ENCODE measurements at places on chromosomes 1 and 21. TPM values are rescaled to one million over a fixed set of nuclear protein-coding genes. Genes with fewer than 3 reads are reported as not detected.

The OR2L8 gene
- total RNA-seq = not detected

The REN gene
- not detected for total RNA-seq

The ATAD3C gene
- 0.87 TPM for total RNA-seq

The ACTL8 gene
- total RNA-seq = not detected

DNA sequence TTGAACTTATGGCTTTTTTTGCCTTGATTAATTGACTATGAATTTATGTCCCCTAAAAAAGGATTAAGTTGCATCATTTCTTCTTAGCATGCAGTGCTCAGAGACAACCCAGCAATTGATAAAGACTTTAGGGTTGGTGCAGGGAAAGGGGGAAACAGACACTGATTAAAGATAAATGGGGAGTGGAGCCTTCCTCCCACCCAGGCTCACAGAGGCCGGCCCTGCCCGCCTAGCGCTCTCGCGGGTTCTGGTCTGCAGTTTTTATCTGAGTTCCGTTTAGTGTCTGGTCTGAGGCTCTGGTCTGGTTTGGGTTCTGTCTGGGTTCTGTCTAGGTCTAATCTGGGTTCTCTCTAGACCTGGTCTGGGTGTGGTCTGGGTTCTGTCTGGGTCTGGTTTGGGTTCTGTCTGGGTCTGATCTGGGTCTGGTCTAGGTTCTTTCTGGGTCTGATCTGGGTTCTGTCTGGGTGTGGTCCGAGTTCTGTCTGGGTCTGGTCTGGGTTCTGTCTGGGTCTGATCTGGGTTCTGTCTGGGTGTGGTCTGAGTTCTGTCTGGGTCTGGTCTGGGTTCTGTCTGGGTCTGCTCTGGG, 48.1 kb downstream of the ABCG1 start:
- no peak overlapping the region for H3K4me3 ChIP-seq
- peak overlapping the region; percentile 46 for H3K27ac ChIP-seq
- DNase-seq = no peak
- no peaks in the 10 kb centered on the region for H3K27me3 ChIP-seq

- H3K27ac ChIP-seq = peak overlapping the region; percentile 97
- H3K36me3 ChIP-seq = peaks cover 17% of the 10 kb centered on the region
- H3K27me3 ChIP-seq = no peaks in the 10 kb centered on the region
- peaks cover 54% of the 10 kb centered on the region for H3K4me1 ChIP-seq
These were observed 1.2 kb downstream of the GTF2B start for GRCh38 chr1:88890131-88890530.

GRCh38 chr1:39751595-39751994, 12.9 kb downstream of the PPIE start:
- H3K4me3 ChIP-seq = no peak overlapping the region
- no peak for DNase-seq
- H3K27me3 ChIP-seq = no peaks in the 10 kb centered on the region
- no peak overlapping the region for H3K27ac ChIP-seq

- H3K4me1 ChIP-seq = no peaks in the 10 kb centered on the region
- H3K27ac ChIP-seq = no peak overlapping the region
- no peaks in the 10 kb centered on the region for H3K27me3 ChIP-seq
- no peaks in the 10 kb centered on the region for H3K36me3 ChIP-seq
- H3K4me3 ChIP-seq = no peak overlapping the region
- no peak for DNase-seq
These were observed 51.4 kb upstream of the SIM2 start for GRCh38 chr21:36647279-36648093.

DNA sequence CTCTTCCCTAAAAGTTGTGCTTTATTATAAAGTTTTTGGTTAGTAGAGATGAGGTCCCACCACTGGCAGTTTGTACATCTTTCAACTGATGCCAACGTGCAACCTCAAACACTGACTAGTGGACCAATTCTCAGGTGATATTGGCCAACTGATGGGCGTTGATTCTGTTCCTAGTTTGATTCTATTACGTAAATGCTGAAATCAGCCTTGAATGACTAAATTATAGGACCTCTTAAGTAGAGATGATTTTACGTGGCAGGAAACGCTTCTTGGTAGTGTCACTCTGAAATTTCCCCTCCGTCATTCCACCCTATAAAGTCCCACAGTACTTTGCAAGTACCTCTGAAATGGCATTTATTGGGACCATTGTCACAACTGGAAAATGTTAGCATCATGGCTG, 8.8 kb upstream of the FNDC7 start:
- H3K27ac ChIP-seq = peak overlapping the region; percentile 86
- peak overlapping the region; percentile 51 for H3K4me3 ChIP-seq
- no peaks in the 10 kb centered on the region for H3K27me3 ChIP-seq
- DNase-seq = peak; percentile 54

DNA sequence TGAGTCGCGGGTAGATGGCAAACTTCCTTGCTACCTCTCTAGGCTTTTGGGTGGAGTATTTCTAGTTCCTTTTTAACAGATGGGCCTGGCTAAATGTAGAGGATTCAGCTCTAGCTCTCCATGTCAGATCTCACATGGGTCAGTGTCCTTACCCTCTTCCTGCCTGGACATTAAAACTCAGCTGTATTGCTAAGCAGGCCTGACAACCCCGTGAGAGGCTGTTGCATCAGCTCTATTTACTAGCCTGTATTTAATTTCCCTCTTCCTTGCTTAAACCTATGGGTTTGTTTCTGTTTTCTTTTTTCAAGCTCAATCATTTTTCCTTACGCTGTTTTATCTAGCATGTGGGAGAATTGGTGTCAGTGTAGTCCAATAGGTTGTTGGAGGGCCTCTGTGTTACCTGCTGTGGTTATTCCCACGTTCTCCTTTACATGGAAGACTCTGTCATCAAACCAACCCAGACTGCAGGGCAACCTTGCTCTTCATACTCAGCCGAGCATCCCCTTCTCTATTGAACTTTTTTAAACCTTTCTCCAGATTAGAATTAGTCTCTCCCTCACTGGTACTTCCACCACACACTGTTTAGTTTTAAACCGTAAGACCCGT, 79.5 kb upstream of the BACH1 start:
- peaks cover 6% of the 10 kb centered on the region for H3K27me3 ChIP-seq
- no peak for DNase-seq
- H3K4me3 ChIP-seq = no peak overlapping the region
- H3K27ac ChIP-seq = no peak overlapping the region

DNA sequence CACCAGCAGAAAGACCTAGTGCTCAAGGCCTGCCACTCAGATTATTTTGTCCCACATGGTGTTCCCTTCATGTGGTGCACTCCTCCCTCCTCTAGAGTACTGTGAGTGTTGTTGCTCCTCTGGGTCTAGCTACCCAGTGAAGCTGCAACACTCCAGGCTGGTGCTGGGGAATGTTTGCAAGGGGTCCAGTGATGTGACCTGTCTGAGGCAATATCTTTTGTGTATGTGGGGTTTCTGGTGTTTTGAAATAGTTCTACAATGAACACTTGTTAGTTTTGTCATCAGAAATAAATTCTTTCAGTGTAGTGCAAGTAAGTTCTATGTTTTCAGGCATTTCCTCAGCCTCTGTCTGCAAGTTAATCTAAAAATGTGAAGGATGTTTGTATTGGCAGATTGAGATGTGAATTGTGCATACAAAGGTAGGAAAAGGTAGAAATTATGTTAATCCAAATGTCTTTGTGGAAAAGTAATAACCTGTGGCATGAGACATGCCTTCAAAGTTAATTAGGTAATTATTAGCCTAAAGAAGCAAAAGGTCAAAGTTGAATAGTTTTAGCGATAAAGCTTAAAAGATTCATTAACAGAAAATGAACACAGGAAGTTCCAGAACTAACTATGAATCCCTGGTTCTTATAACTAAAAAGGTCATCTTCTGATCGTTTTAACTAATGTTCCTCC, 616.8 kb downstream of the LTN1 start:
- H3K36me3 ChIP-seq = no peaks in the 10 kb centered on the region
- H3K4me1 ChIP-seq = no peaks in the 10 kb centered on the region
- H3K27ac ChIP-seq = no peak overlapping the region
- no peaks in the 10 kb centered on the region for H3K27me3 ChIP-seq
- no peak overlapping the region for H3K4me3 ChIP-seq

DNA sequence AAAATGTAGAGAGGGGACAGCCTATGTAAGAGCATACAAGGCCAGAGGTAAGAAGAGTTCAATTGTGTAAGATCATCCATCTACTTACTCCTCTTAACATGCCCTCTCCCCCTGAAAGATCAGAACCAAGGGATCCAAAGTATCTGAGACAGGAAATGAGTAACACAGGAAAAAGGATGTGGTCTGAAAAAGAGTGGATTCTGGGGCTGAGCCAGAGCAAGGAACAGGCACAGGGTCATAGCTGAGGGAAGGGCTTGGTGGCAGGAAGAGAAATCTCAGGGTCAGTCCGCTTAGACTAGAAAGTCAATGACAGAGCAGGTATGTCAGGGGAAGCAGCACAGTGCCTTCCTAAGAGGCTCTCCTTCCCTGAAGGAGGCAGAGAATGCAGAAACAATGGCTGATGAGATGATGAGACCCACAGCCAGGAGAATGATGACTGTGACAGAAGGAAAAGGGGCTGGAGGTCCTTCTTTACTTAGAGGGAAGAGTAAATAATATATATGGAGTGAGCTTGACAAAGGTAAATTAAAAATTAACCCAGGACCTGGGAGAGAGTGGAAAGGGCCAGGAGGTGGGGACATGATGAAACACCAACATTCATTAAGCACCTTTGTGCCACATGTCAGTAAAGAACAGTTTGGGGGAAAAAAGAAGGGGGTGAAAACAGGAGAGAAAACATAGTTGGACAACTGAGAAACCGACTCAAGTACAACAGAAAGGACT, 26.2 kb upstream of the A3GALT2 start:
- peaks cover 54% of the 10 kb centered on the region for H3K4me1 ChIP-seq
- H3K4me3 ChIP-seq = peak overlapping the region; percentile 42
- H3K27me3 ChIP-seq = no peaks in the 10 kb centered on the region

GRCh38 chr1:162193221-162193620, 123.7 kb downstream of the NOS1AP start:
- DNase-seq = no peak
- no peaks in the 10 kb centered on the region for H3K36me3 ChIP-seq
- no peak overlapping the region for H3K27ac ChIP-seq
- H3K4me1 ChIP-seq = no peaks in the 10 kb centered on the region
- peaks cover 7% of the 10 kb centered on the region for H3K27me3 ChIP-seq

DNA sequence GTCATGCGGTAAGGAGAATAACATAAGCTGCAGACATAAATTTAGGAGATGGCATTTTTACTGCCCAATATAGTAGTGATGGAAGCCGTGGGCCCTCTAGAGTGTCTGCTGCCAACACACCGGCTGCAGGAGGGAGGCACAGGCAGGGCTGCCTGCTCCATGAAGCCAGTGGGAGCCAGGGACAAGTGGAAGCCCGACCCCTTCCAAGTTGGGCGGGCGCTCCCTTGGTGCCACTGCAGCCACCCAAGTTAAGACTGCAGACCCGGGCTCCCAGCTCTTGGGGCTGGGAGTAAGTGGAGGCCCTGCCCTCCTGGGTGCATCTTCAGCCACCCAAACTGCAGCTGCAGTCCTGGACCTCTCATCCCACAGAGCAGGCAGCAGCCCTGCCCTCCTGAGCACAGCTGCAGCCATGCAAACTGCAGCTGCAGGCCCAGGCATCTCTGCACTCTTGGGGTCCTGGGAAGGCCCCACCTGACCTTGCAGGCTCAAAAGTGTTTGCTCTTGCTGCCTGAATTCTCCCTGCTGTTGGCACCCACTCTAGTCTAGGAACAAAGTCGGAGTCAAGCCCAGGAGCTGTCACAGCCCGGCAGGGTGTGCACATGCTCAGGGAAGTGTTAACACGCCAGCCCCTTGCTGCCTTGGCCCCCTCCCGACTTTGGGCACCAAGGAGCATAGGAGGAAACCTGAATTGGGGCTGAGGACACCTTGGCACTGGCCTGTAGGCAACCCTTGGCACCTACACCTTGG, 437.2 kb upstream of the PRMT6 start:
- no peaks in the 10 kb centered on the region for H3K27me3 ChIP-seq
- H3K4me3 ChIP-seq = no peak overlapping the region
- DNase-seq = no peak
- H3K4me1 ChIP-seq = no peaks in the 10 kb centered on the region
- no peak overlapping the region for H3K27ac ChIP-seq
- H3K36me3 ChIP-seq = no peaks in the 10 kb centered on the region

DNA sequence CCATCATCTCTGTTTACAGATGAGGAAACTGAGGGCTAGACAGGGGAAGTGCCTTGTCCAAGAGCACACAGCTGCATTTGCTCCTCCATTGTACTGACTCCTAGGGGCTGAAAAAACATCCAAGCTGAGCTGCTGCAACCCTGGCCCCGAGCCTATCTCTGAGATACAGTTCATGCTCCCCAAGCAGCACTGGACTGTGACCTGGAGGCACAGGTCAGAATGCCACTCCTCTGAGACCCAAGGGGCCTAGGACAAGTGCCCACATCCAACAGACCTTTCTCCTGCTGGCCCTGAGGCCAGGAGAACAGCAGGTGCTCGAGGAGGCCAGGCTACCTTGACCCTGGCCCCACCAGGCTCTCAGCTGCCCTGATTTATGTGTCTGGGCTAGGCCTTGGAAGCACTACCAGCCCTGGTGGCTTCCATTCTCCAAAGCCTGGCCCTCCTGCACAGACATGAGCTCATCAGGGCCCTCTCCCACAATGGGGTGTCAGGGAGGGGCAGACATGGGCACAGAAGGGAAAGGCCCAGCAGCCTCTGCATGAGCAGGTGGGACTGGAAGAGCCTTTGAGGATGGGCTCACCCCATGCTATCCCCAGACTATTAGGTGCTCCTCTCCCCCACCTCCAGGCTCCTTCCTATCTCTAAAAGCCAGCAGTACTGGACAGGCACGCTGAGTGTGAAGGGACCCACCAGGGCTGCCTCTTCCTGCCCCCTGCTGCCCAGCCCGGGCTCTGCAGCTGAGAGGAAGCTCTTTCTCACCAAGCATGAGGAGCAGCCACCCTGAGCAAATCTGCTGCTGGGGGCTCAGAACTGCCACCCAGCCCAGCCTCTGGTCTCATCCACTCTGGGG, 18.8 kb downstream of the ADGRB2 start:
- DNase-seq = peak; percentile 84
- H3K4me1 ChIP-seq = peaks cover 39% of the 10 kb centered on the region
- no peaks in the 10 kb centered on the region for H3K36me3 ChIP-seq
- no peak overlapping the region for H3K27ac ChIP-seq
- H3K4me3 ChIP-seq = no peak overlapping the region

DNA sequence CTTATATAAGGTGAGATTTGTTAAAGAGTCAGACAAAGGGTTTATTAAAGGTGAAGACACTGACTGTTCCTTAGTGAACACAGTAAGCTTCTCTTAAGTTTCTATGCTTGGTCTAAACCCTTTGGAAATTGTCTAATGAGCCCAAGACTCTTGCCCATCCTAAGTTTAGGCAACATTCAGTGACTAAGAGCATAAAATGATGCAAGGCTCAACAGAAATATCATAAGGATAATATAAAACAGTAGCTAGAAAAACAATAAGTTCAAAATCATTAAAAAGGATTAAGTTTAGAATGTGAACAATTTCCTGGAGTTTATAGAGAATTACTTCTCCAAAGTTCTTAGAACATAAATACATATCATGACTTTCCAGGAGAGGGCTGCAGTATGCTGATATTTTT, 108.9 kb upstream of the PDC start:
- no peaks in the 10 kb centered on the region for H3K36me3 ChIP-seq
- H3K27me3 ChIP-seq = no peaks in the 10 kb centered on the region
- no peak overlapping the region for H3K4me3 ChIP-seq
- no peak overlapping the region for H3K27ac ChIP-seq
- peaks cover 6% of the 10 kb centered on the region for H3K4me1 ChIP-seq

GRCh38 chr1:61012341-61012761, 70.0 kb upstream of the NFIA start:
- H3K36me3 ChIP-seq = peaks cover 4% of the 10 kb centered on the region
- peaks cover 5% of the 10 kb centered on the region for H3K4me1 ChIP-seq
- peaks cover 29% of the 10 kb centered on the region for H3K27me3 ChIP-seq
- no peak overlapping the region for H3K4me3 ChIP-seq

GRCh38 chr1:88088481-88088880, 595.6 kb upstream of the PKN2 start:
- H3K36me3 ChIP-seq = no peaks in the 10 kb centered on the region
- H3K4me1 ChIP-seq = no peaks in the 10 kb centered on the region
- H3K27ac ChIP-seq = no peak overlapping the region
- DNase-seq = no peak
- H3K27me3 ChIP-seq = no peaks in the 10 kb centered on the region
